Brain (organoid and tissue), 16 donors: ENCODE measurements at places on chromosomes 6 and 20.

DNA sequence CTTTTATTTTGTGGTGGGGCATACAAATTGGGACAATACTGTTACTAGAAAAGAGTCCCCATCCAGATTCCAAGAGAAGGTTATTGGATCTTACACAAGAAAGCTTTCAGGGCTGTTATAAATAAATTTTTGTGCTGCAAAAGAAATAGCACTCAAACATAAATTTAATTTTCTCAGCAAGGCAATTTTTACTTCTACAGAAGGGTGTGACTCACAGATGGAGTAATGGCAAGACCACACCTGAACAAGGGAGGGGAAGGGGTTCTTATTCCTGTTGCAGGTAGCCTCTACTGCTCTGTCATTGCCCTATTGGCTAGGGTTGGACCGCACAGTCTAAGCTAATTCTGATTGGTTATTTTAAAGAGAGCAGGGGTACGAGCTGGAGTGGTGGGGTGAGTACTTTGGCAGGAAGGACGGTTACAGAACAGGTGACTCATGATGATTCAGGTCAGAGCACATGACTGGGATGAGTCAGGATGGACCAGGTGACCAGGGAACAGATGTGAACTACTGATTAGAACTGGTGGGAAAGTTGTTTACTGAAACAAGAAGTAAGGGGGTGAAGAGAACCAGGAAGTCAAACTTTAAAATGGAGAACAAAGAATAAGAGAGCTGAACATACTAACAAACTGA is 41.1 kb downstream of the CNR1 start:
- DNase-seq = no peak

- DNase-seq = no peak
Observed at GRCh38 chr20:25207960-25208534, 12.5 kb downstream of the ENTPD6 start.

GRCh38 chr6:157873735-157874344 is 50.8 kb downstream of the SNX9 start:
- no peak for DNase-seq

GRCh38 chr20:25009218-25010145 is 16.9 kb upstream of the APMAP start:
- DNase-seq = no peak

DNA sequence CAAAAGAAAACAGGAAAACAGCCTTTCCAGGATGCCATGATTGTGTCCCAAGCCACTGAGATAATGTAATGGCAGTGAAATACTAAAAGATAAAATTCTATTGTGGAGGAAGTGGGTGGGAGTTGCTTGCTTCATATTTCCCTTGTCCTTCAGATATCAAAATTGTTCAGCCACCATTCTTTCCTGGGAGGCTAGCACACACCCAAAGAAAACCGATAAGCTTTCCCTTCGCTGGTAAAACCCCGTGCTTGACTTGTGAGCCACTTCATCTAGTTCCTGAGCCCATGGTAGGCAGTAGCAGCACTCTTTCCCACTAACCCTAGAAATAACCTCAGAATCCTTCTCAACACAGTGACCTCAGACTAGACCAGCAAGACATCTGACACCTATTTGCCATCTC is 357.4 kb upstream of the PLCB4 start:
- no peak for DNase-seq

- DNase-seq = no peak
Observed at GRCh38 chr6:158819977-158820622, 932 bp upstream of the EZR start.

DNA sequence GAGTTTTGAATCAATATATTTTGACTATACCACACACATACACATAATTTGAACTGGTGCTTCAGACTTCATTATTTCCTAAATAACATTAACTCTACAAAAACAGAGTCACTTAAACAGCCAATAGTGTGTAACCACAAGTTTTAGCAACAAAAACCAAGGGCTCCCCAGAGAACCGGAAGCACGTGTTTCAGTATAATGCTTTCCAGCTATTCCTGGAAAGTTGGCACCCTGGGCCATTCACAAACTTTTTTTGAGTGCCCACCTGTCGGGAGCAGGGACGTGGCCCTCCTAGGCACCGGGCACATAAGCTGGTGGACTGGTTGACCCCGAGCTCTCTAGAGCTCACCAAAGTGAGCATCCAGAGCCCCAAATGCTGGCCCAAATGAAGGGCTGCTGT is 1.9 kb upstream of the SLC35D3 start:
- DNase-seq = no peak
